ENCODE measurements at places on chromosomes 12 and 14.

DNA sequence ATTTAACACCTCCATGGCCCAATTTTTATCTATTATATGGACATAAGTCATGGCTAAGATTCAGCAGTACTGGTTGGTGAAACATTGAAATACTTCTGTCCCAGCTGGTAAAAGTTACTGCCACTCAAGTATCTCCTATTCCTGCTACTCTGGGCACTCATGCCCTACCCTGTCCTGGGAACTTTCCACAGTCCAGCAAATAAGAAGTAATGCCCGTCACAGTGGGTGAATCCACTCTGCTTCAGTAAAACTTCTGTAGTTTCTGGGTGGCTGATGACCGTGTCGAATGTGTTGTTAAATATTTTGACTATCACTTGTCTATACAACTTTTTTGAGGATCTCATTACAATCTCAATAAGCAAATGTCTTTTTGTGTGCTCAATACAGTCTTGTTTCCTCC, 209.3 kb upstream of the IGF1 start:
- DNase-seq = no peak

DNA sequence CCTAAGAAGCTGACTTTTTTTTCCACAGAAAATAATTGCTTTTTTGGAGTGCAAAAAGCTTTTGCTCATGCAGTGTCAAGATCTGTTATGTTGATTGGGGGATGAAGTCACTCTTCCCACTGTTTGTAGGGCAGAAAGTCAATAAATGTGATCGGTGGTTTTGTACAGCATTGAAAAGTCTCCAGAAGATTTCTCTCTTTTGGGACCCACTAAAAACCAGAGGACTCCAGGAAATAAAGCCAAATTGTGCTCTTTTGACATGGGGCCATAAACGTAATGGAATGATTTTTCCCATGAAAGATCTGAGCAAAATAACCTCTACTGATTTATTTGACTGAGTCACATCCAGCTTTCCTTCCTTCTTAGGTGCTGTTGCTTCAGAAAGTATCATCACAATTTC, 122.5 kb downstream of the SNAPC1 start:
- no peak for DNase-seq

DNA sequence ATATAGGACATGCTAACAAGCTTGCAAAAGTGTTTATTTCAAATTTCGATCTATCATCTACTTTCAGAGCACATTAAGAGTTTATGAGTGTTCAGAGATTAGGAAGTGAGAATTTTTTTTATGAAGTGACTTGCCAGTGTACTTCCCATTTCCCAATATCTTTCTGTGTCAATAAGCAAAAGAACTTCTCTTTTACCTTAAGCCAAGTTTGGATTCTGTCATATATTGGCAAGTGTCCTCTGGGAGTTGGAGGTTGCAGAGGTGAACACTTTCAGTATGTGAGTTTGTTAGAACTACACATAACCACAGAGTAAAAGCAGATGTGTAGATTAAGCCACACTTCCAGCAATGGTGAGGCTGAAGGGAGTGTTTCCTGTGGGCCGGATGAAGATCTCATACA, 16.6 kb upstream of the KLRF1 start:
- no peak for DNase-seq

DNA sequence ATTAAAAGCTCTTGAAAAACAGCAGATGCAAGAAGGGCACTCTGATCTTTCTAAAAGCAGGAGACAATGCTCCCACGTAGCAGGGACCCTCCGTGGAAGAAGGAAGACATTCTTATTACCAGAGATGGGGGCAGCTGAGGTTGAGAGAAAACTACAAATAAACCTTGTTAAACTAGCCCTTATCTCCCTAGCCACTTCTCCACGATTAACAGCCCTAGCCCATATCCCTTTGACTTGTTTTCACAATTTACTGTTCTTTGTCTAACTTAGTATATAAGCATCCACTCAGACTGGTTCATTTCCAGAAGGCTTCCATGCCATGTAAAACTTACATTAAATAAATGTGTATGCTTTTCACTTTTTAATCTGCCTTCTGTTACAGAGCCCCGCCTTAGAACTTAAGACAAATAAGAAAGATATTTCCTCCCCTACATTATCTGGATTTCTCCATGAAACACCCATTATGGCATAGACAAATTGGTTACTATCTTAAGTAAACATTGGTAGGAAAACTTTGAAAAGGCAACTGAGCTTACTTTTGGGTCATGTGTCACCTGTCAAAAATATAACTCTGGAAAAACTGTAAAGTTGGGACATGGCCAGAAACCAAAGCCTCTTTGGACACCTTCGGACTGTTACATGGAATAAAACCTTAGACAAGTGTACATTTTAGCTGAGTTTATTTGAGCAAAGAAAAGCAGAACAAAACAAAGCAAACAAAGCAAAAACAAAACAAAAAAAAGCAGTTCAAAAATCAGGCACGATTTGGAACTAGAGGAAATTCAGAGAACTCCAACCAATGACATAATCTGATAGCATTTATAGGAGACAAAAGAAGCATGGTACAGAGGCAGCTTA, 4.9 kb upstream of the RNASE1 start:
- DNase-seq = no peak

- DNase-seq = no peak
Observed at GRCh38 chr12:64824130-64824499, 332 bp upstream of the TBC1D30 start.
